ENCODE measurements at places on chromosomes 2 and 18.

DNA sequence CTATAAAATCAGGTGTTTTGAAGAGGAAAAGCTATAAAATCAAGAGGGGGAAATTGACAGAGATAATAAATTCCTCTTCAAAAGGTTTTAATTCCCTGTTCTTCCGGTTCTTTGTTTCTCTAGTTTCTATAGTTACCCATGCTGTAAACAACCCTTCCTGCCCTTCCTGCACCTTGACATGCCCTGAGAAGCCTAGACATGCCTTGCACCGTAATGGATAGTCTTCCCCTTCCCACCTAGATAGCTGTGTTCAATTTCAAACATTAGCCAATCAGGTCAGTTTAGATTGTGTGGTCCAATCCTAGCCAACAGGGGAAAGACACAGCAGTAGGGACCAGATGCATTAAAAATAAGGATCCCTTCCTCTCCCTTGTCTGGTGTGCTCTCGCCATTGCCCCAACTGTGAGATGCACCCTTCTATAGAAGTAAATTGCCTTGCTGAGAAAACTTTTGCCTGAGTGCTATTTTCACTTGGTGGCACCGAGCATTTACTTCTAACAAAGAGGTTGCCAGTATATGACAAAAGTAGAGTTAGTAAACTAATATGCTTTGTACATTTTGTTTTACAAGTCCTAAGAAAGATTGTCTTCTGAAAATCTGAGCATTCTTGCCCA, 27.1 kb downstream of the SULT1C4 start:
- DNase-seq: no peak

DNA sequence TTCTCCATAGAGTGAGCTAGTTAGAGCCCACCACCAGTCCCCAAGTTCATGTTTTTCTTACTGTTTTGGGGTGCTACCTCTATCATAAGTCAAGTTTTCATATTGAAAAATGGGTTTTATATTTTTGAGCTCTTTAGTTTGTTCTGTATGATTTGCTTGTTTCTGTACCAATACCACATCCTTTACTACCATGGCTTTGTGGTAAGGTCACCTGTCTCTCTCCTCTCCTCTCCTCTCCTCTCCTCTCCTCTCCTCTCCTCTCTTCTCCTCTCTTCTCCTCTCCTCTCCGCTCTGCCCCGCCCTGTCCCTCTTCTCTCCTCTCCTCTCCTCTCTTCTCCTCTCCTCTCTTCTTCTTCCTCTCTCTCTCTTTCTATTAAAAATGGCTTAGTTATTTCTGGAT, 22.1 kb upstream of the LBH start:
- no peak for DNase-seq

DNA sequence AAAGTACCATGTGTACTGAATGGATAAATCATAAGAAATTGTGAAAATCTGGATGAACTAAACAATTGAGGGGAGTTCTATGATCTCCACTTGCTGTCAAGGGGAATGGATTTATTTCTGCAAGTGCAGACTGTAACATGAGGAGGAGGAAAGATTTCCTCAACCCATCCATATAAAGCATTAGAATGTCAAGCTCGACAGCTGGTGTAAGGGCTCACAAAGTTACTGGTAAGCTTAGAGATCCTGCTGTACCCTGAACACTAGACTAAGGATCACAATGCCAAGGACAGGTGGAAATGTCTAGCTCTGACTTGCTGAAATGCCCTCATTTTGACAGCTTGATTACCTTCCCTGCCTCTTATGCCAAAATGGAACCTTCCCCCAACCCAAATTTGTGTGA, 125.3 kb downstream of the TCF4 start:
- DNase-seq: no peak

GRCh38 chr18:4360221-4360715, 94.8 kb downstream of the DLGAP1 start:
- no peak for DNase-seq

DNA sequence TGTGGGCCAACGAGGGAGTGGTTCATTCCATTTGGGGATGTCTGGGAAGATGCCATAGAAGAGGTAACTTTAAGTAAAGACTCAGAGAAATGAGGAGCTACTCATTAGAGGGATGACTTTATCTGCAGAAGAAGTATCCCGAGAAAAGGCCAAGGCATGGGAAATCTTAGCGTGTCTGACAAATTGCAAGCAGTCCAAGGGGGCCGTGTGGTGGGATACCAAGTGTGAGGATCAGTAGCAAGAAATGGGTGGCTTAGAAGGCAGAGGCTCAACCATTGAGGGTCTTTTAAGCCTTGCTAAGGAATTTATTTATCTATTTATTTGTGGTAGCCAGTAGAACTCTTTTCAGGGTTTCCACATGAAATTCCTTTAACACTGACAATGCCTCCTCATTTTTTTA, 436.4 kb downstream of the RNF144A start:
- DNase-seq: no peak

DNA sequence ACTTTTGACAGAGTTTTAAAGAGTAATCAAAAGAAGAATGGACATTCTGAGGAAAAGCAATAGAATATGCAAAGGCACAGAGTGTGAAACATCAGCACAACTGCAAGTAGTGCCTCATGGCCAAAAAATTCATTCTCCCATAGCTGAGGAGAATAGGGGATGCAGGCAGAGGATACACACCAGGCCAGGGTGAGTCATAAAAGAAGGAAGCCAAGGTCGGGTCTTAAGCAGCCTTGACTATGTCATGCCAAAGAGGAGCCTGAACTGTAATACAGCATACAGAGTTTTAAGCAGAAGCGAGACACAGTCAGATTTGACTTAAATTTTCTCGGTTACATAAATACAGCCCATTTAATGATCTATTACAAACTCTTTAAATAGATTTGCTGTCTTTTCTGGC, 165.0 kb downstream of the LNPK start:
- DNase-seq: no peak
